ENCODE measurements at places on chromosomes 2 and 18.

DNA sequence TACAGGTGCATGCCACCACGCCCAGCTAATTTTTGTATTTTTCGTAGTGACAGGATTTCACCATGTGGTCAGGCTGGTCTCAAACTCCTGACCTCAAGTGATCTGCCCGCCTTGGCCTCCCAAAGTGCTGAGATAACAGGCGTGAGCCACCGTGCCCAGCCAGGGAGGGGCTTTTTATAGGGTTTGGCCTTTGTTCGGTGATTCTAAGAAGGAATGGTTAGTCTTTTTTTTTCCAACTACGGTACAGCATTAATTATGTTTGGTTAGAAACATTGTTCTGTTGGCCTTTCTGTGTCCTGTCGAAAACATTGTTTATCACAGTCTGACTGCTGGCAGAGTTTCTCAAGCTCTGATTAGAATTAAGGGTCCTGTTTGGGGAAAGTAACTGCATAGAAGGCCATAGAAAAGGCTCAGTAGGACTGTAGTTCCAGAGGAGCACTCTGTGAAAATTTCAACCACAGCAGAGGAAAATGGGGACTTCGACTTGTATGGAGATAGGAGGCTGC is 19.3 kb upstream of the SMCHD1 start:
- DNase-seq, result no peak

GRCh38 chr2:146818122-146818521 is 1026.7 kb upstream of the ACVR2A start:
- DNase-seq, result no peak

- no peak for DNase-seq
These were observed 298.3 kb downstream of the ICOS start for GRCh38 chr2:204234879-204235278.

GRCh38 chr2:176149481-176149938 is 1.8 kb upstream of the HOXD4 start:
- DNase-seq, result no peak

GRCh38 chr2:224734949-224735348 is 18.8 kb upstream of the CCDC195 start:
- DNase-seq, result no peak

- no peak for DNase-seq
These were observed 993.1 kb upstream of the TMEFF2 start for GRCh38 chr2:193187816-193188215.

- no peak for DNase-seq
These were observed 293.7 kb downstream of the DYSF start for GRCh38 chr2:71746946-71747501.

GRCh38 chr2:214575030-214575429 is 164.2 kb downstream of the VWC2L start:
- DNase-seq, result no peak

Measured in NT2/D1 (cell line).